ENCODE measurements at places on chromosomes 7 and 10.

DNA sequence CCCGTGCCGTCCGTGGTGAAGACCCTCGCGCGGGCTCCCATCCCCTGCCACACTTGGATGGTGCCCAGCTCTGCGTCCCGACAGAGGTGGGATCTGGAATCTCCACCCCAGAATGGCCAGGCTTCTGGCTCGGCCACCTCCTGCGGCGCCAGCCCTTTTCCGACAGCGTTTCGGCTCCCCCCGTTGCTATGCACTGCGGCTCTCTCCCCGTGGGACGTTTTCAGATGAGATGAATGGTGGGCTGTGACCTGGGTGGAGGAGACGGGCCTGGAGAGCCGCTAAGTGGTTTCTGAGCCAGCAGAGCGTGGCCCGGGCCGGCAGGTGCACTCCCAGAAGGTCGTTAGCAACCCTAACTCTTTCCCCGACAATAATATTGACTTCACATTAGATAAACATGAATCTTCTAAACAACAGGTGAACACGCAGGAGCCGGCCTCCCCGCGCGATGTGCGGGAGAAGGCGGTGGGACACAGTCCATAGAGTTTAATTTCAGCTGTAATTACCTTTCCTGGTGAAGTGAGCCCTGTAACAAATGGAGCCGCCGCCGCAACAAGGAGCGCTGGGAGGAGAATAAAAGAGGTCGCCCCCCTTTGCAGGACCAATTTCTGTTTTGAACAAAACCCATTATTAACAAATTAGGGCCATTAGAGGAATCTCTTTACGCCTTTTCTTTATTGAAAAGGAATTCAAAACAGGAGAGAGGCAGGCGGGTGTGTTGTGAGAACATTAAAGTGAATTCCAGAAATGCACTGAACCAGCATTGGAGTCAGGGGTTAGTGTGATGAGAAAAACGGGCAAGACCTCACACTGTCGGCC, 294.3 kb upstream of the PFKP start:
- no peak for DNase-seq

DNA sequence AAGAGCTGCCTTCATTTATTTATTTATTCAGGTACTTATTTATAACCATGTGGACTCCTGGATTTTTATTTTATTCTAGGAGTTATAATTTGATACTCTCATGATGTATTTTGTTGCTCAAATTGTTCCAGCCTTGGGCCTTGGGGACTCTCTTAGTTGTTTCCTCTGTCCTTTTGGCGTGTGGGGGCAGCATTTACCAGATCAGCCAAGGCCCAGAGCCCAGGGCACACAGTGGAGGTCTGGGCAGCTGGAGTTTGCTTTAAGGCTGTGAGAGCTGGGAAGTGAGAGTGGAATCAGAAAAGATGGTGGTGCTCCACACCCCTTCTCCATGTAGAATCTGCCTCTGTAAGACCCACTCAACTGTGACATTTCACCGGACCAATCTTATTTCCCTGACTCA, 398.9 kb downstream of the RPS24 start:
- DNase-seq: no peak

GRCh38 chr10:31771331-31771831, 157.2 kb downstream of the ARHGAP12 start:
- no peak for DNase-seq

- DNase-seq: no peak
Measured at GRCh38 chr7:31512166-31512565, 1.7 kb upstream of the ITPRID1 start.

DNA sequence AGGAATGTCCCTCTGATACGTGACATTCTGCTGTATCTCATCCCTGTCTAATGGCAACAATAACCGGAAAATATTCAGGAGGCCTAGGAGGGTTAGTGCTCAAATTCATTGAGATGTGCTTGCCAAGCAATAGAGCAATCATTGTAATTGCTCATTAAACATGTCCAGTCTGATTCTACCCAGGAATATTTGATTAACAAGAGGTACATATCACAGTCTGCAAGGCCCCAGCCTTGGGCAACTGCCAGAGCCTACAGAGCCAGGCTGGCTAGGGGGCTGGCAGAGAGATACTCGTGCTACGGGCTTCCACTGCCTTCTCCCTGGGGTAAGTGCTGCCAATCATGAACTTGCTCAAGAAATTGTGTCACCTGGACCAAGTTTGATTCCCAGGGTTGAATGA, 99.1 kb downstream of the ALOX5 start:
- DNase-seq: no peak

GRCh38 chr10:2866569-2866968, 200.8 kb upstream of the PFKP start:
- no peak for DNase-seq

DNA sequence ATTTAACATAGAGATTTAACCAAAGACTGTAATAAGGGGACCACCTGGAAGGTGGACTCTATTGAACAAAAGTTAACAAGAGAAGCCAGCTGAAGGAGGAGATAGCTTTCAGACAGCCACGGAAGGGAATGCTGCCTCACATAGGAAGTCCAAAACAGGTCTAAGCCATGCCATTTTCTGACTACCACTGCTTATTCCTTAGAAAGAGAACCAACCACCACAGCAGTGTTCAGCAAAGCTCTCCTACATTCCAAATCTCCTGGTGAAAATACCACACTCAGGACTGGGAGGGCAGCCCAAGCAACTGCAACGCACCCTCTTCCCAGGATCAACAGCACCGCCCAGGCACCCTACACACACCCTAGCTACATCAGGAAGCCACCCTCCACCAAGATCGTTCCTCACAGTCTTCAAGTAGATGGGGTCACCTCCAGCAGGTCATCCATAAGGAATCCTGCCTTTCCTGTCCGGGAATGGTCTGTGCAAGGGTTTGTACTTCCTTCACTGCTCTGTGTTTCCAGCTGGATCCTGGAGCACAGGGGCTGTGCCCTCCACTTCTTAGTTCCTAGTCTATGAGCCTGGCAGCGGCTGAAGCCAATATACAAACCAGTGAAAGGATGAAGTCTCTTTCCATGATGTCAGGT, 2.5 kb downstream of the KIAA1549 start:
- DNase-seq: no peak

GRCh38 chr7:17725821-17726220, 214.5 kb downstream of the SNX13 start:
- no peak for DNase-seq

- no peak for DNase-seq
Measured at GRCh38 chr7:48182718-48183369, 11.6 kb downstream of the ABCA13 start.

DNA sequence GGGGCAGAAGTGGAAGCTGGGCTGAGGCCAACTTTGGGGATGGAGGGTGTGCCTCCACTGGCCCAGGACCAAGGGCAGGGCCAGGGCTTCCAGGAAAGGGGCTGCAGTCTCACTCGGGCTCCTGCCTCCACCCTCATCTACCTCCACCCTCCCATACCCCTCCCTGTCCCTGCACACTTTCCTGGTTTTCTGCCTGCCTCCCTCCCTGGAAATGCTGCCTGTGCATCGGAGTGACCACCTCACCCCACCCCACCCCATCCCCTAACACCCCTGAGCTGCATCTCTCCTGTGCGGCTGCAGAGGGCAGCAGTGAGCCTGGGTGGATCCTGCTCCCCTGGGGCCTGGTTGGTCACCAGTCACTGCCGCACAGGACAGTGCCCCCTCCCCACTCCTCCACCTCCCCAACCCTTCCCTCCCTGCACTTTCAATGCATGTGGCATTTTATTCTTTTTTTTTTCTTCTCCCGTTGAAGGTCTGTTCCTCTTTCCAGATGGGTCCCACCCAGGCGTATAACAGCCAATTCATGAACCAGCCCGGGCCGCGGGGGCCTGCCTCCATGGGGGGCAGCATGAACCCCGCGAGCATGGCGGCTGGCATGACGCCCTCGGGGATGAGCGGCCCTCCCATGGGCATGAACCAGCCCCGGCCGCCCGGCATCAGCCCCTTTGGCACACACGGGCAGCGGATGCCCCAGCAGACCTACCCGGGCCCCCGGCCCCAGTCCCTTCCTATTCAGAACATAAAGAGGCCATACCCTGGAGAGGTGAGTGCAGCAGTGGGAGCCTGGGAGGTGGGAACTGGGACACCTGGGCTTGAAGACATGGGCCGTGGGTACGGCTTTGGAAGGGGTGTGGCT, 54.1 kb upstream of the PPIF start:
- no peak for DNase-seq

DNA sequence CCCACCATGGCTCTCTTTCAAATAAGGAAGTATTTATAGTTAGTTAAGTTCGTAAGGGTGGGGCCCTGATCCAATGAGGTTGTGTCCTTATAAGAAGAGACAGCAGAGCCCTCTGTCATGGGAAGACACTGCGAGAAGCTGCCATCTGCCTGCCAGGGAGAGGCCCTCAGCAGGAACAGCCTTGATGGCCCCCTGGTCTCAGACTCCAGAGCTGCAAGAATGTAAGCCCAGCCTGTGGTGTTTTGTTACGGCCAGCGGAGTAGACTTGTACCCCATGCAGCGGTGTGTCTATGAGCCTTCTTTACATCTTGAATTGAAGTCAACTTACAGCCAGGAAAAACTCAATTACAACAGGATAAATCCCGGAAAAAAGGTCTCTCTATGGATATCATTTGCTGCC, 14.3 kb upstream of the LARP4B start:
- DNase-seq: no peak

DNA sequence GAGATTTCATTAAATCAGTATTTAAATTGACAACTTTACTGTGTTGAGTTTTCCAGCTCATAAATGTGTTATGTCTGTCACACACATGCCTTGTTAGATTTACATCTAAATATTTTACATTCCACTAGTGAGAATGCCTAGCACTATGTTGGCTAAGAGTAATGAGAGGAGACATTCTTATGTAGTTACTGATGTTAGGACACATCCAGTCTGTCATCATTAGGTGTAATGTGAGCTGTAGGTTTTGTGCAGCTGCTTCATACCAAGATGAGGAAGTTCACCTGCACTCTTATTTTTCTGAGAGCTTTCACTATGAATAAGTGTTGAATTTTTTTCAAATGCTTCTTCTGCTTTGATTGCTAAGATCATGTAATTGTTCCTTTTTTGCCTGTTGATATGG, 218.0 kb upstream of the IGFBP3 start:
- no peak for DNase-seq
